Eye (tissue), 1 donor: ENCODE measurements at places on chromosomes 4 and X.
A peak's percentile ranks its signal among the peaks of the same experiment; 100 is the strongest.

GRCh38 chrX:110219920-110220319, 98.0 kb downstream of the AMMECR1 start:
- DNase-seq: no peak

- peak; percentile 16 for DNase-seq
These were observed 62.6 kb downstream of the GRXCR1 start for GRCh38 chr4:42954963-42955669.

DNA sequence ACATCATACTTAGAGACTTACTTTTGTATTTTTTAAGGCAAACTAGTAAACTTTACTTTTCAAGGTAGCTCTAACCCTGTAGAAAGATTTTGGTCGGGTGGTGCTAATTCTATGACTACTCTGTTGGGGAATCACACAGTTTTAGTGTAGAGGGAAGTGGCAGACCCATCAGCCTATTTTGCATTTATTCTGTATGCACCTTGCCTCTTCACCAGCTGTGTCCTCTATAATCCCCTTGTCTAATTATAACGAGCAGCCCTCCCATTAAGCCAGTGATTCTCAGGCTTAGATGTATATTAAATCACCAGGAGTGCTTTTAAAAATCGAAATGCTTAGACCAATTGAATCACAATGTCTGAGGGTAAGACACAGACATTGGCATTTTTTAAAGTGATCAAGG, 78.1 kb downstream of the GALNT7 start:
- no peak for DNase-seq

- DNase-seq: peak; percentile 9
These were observed 576.8 kb upstream of the SMIM31 start for GRCh38 chr4:164177153-164177552.

GRCh38 chr4:173415092-173415491, 16.2 kb upstream of the SCRG1 start:
- no peak for DNase-seq

GRCh38 chr4:81606801-81607501, 135.2 kb upstream of the RASGEF1B start:
- DNase-seq: no peak

DNA sequence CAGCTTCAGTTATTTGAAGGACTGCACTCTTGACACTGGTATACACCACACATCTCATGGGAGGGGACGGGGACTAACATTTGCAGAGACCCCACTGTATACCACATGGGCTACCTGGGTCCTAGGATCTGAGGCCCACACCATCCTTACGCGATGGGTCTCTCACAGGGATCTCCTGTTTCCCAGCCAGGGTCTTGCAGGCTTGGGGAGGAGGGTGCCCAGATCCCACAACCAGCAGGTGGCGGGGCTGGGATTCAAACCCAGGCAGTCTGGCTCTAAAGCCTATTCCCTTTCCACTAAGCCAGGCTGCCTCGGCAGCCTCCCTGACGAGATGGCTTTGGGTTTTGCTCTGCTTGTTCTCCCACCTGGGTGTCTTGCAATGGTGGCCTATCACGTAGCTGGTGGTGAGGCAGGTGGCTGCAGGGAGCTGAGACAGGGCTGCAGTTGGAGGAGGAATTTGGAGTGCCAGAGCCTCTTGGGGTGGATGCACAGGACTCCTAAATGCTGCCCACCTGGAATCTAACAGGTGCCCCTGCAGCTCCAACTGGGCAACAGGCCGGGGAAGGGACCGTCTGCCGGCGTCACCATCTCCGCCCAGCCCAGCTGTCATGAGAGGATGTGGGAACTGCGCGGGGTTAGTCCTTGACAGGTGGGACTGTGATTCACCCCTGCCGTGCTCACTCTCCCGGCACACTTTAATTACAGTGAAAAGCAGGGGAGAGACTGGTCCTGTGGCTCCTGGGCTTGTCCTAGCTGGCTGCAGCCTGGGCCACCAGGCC, 110.7 kb downstream of the PSAPL1 start:
- peak; percentile 93 for DNase-seq

GRCh38 chr4:24980064-24980690, 50.6 kb downstream of the LGI2 start:
- DNase-seq: peak; percentile 89

DNA sequence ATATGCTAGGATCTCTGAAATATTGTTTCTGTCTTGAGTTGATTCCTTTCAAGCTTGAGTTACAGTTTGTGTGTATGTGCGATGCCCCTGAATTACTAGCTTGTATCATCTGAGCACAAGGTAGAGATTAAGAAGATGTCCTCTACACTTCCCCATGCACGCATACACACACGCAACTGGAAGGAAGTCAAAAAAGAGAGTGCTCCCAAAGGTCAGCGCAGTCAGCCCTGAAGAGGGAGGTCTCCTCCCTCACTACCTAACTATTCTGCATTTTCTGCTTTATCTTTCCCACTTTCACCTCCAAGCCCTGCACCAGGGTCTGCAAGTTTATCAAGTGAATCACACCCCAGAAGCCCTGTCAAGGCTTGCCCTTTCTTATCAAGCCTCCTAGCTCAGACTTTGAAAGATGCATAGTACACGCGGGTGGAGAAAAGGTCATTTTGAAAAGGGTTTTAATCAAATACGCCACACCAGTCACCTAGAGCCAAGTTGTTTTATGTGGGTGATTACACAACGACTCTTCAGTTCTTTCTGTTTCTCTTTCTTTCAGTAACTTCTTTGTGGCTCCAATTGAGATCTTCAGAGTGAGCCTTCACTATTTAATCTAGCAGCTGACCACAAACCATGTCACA, 127.7 kb downstream of the ASB9 start:
- DNase-seq: no peak

DNA sequence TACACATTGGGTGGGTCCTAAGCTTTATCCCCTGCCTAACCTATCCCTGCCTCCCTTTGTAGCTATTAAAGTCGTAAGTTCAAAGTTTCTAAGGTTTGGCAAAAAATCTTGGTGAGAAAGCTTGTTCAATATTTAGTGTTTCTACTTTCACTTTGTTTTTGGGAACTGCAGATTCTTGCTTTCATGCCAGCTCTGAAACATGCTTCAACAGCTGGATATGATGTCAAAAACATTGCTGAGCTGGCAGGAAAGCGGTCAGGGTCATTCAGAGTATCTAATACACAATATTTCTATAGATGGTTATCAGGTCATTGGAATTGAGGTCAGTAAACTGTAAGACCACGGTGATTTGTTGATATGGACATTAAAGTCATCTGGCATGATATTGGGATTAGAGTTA, 19.7 kb downstream of the CENPI start:
- DNase-seq: peak; percentile 1

GRCh38 chrX:147485207-147485606, 426.5 kb upstream of the FMR1 start:
- DNase-seq: no peak

DNA sequence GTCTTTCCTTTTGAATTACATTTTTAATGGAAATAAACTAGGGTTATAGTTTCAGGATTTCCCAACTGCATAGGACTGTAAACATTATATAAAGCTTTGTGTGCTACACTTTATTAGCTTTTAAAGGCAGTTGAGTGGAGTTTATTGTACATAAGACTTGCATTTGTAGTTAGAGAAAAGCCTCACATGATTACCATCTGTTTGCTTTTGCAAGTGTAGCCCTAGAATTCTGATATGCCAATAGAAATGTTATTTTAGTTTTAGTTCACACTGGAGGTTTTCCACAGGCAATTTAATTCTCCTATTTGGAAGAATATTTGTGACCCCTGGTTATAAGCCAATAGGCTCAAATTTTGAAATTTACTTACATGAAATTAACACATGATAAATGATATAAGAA, 41.3 kb upstream of the ANK2 start:
- DNase-seq: no peak

DNA sequence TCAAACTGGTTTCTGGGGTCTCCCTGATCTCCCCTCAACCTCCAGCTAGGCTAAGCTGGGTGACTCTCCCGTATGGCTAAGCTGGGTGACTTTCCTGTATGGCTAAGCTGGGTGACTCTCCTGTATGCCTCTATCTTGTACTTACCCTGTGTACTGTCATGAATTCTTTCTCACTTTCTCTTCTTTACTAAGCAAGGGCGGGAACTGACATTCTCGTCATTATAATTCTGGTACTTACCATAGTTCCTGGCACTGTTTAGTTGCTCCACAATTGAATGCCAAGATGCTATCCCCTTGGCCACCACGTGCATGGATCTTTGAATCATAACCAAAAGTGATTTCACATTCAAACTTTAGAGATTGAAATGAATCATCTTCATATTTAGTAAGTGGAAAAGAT, 8.8 kb downstream of the INTU start:
- DNase-seq: no peak

- DNase-seq: no peak
These were observed 158.4 kb downstream of the PDHA2 start for GRCh38 chr4:95998311-95998710.

DNA sequence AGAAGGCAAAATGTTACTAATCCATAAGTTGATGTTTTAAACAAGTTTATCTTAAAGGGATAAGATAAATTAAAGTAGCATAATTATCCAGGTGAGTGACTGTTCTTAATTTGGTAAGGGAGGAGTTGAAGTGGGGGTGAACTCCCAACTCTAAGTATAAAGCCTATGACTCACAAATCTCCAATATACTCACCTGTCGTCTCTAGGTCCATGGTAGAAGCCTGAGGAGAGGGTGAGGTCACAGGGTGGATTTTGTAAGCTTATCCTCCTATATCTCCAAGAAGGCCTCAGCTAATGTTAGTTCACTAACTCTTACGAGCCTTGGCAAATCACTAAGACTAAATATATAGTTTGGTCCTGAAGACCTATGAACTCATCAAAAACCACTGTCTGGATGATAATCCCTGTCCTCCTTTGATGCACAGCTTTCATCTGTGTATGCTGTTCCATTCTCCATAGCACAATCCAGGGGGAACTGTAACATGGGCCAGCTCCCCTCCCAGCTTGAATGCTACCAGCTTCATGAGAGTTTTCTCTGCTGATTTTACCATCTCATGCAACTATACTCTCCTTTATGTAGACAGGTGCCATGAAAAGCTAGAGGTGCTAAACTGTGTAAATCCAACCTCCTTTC, 158.7 kb downstream of the BTC start:
- DNase-seq: no peak

- no peak for DNase-seq
These were observed 24.8 kb downstream of the PDGFC start for GRCh38 chr4:156946516-156947424.

GRCh38 chr4:33176566-33176965, 2456.4 kb downstream of the PCDH7 start:
- DNase-seq: no peak

- no peak for DNase-seq
These were observed 53.9 kb upstream of the PDLIM3 start for GRCh38 chr4:185589067-185589836.

GRCh38 chr4:38855466-38855865, 1.2 kb downstream of the TLR6 start:
- no peak for DNase-seq

DNA sequence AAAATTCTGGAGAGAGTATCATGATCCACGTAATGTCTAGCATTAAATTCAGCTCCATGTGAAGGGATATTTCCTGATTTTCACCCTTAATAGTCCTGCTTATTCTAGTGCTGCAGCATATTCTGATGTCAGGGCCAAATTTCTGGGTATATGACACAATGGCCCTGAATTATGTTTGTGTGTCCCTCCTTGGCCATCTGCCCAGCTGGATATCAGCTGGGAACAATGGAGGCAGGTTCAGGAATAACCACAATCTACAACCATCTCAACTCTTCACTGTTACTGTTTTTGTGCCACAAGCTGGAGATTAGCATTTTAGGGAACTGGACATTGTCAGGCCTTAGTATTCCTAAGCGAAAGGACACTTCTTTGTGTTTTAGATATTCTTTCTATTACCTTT, 3.5 kb downstream of the GLRB start:
- DNase-seq: no peak

DNA sequence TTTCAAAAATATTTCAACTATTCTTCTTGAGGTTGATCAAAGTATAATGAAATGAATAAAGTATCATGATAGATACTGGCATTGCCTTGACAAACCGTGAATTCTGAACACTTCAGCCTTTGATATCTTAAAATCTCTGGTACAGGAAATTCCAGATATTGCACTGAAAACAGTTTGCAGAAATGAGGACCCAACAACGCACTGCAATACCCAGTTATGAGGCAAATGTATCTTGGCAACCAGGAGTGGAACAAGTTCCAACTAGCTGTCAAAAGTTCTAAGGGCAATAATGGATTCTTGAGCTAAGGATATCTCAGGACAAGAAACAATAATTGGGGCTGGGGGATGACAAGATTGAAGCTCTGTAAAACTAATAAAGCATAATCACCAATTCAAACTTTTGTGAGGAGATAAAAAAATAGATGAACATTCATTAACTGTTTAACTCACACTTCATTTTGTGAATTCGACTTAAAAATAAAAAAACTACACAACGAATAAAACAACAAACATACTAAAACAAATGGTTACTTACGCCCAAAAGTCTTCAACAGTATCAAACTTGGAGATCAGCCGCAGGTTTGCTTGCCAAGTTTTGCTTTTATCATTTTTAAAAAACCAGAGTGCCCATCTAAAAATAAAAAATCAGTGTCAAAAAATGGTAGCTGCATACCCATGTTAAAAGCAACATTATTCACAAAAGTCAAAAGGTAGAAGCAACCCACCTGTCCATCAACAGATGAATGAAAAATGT, 38.1 kb downstream of the EIF4E start:
- DNase-seq: no peak

DNA sequence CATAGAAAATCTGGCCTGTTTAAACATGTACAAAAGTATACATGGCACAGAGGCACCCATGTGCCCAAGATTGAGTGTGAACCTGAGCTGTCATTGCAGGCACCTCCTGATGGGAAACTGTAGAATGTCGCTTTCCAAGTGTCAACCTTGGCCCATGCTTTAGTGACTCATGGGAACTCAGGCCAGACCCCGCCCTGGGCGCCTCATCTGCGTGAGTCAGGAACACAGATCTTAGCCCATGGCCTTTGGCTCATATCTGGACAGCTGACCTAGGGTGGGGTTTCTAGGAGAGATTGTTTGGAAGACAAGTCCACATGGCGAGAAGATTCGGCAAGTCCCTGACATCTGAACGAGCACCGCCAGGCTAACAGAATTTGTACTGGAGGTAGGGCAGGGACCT, 50.0 kb downstream of the CYTL1 start:
- DNase-seq: no peak

DNA sequence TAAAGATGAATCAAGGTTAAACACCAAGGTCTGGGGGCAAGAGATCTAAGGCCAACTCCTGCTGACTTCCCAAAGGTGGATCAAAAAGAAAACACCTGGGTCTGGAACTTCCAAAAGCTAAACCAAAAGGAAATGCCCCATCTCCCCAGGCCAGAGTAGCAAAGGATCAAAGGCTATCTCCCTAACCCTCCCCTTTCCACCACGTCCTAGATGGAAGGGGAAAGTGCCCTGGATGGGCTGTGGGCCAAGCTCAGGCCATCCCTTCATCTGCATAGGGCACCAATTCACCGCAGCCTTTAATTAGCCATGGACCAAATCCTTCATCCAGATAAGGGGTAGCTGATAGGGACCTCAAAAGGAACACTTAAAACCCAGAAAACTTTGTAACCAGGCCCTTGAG, 100.2 kb downstream of the WDFY3 start:
- no peak for DNase-seq

- peak; percentile 29 for DNase-seq
These were observed 68.8 kb downstream of the ATXN3L start for GRCh38 chrX:13250826-13251580.

- DNase-seq: no peak
These were observed 80.4 kb downstream of the DCUN1D4 start for GRCh38 chr4:51923343-51923742.
